ENCODE measurements at places on chromosomes 5 and 9. TPM values are rescaled to one million over a fixed set of nuclear protein-coding genes. Genes with fewer than 3 reads are reported as not detected.
A peak's percentile ranks its signal among the peaks of the same experiment; 100 is the strongest.

GRCh38 chr9:15606643-15607472 is 54.0 kb downstream of the CCDC171 start:
- no peaks in the 10 kb centered on the region for H3K36me3 ChIP-seq
- no peaks in the 10 kb centered on the region for H3K27me3 ChIP-seq
- H3K4me3 ChIP-seq, result no peak overlapping the region
- H3K27ac ChIP-seq, result no peak overlapping the region
- peaks cover 3% of the 10 kb centered on the region for H3K4me1 ChIP-seq

GRCh38 chr5:134430001-134430569 is 18.4 kb upstream of the CDKN2AIPNL start:
- no peak for DNase-seq
- no peak overlapping the region for H3K4me3 ChIP-seq
- peaks cover 1% of the 10 kb centered on the region for H3K4me1 ChIP-seq
- H3K27ac ChIP-seq, result no peak overlapping the region
- no peaks in the 10 kb centered on the region for H3K27me3 ChIP-seq

Gene PCA3
- not detected for total RNA-seq

- no peaks in the 10 kb centered on the region for H3K4me1 ChIP-seq
- H3K27ac ChIP-seq, result no peak overlapping the region
- DNase-seq, result no peak
- no peak overlapping the region for H3K4me3 ChIP-seq
- H3K36me3 ChIP-seq, result no peaks in the 10 kb centered on the region
- H3K27me3 ChIP-seq, result no peaks in the 10 kb centered on the region
These were observed 56.1 kb downstream of the WWC1 start for GRCh38 chr5:168347368-168348083.

DNA sequence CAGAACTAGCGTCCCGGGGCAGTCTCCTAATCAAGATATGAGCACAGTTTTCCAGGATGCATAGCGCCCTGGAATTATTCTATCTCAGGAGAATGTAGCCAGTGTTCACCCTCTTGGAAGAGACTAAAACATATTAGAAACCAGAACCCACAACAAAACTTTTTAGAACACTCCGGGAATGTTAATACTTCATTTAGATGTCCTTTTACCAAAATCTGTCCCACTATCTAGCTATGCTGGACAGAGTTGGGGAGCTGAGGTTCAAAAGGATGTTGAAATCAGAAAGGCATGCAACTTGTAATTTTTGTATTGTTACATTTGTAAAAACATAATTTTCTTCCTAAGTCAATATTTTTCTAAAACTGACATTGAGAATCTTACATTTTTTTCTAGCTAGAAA is 386.5 kb upstream of the RFX3 start:
- DNase-seq, result no peak
- no peaks in the 10 kb centered on the region for H3K36me3 ChIP-seq
- H3K4me3 ChIP-seq, result 0 out of 2 replicates have a peak overlapping the region, but pooled peaks have one; percentile 3
- no peak overlapping the region for H3K27ac ChIP-seq
- no peaks in the 10 kb centered on the region for H3K27me3 ChIP-seq

DNA sequence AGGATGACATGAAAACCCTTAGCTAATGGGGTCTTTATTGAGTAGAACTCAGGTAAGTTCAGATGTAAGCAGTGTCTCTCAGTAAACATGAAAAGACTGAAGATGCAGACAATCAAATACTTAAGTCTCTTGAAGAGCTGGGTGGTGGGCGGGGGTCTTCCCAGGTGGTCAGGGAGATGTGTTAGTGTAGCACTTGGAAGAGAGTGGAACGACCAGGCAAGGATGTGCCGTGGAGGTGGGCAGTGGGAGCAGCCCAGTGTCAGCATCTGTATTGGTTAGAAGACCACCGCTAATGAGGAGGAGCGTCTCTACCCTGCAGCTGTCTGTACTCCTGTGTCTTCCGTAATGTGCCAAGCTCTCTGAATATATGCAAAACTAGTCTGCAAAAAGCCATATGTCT is 4.4 kb downstream of the S1PR3 start:
- H3K27me3 ChIP-seq, result no peaks in the 10 kb centered on the region
- H3K27ac ChIP-seq, result no peak overlapping the region
- peaks cover 35% of the 10 kb centered on the region for H3K4me1 ChIP-seq
- H3K4me3 ChIP-seq, result no peak overlapping the region
- H3K36me3 ChIP-seq, result no peaks in the 10 kb centered on the region
- DNase-seq, result no peak

- no peak overlapping the region for H3K4me3 ChIP-seq
- H3K27ac ChIP-seq, result peak overlapping the region; percentile 66
- H3K27me3 ChIP-seq, result no peaks in the 10 kb centered on the region
- H3K36me3 ChIP-seq, result no peaks in the 10 kb centered on the region
These were observed 4.1 kb upstream of the ADRA1B start for GRCh38 chr5:159912033-159912800.

GRCh38 chr5:65068410-65068809 is 299.7 kb downstream of the CWC27 start:
- H3K4me3 ChIP-seq, result no peak overlapping the region
- no peak overlapping the region for H3K27ac ChIP-seq
- no peaks in the 10 kb centered on the region for H3K36me3 ChIP-seq
- peaks cover 13% of the 10 kb centered on the region for H3K4me1 ChIP-seq

Gene FAM151B
- total RNA-seq, result 3.4 TPM

Gene SLC6A19
- total RNA-seq, result not detected

- peak; percentile 88 for DNase-seq
- no peak overlapping the region for H3K4me3 ChIP-seq
These were observed 78.9 kb upstream of the PAPPA start for GRCh38 chr9:116074658-116075057.

DNA sequence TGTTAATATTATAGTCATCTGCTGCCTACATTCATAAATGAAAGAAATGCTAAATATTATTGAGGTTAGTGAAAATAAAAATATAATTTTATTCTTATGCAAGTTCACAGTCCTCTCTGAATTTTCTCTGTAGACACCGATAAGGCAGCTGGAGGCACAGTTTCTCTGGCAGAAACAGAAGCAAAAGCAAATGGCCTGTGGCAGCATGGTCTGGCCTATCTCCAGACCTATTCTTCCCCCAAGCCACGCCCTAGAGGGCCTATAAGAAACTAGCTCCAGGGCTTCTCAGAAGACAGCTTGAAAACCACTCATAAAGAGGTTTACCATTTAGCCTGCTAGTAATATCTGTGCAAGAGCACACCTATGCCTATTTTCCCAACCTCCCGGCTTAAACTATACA is 28.4 kb downstream of the MRPS27 start:
- H3K27ac ChIP-seq, result no peak overlapping the region

- H3K4me3 ChIP-seq, result no peak overlapping the region
- H3K27ac ChIP-seq, result no peak overlapping the region
- peaks cover 41% of the 10 kb centered on the region for H3K36me3 ChIP-seq
- no peak for DNase-seq
- H3K4me1 ChIP-seq, result peaks cover 12% of the 10 kb centered on the region
These were observed 30.9 kb upstream of the OR2K2 start for GRCh38 chr9:111360881-111361280.

DNA sequence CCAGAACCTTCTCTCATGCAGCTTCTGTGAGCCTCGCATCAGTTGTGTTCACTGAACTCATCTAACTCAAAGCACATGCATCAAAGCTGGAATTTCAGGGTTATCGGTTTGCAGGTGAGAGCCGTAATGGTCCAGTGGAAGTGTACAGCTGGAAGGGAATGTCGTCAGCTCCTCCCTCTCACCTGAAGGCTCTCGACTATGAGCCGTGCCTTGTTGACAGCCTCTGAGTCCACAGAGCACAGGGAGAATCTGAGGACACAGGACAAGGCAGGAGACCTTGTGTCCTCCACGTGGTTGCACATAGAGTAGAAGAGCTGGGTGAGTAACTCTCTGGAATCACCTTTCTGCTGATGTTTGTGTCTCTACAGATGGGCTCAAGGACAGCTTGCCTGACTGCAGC is 38.8 kb downstream of the PROP1 start:
- DNase-seq, result no peak
- H3K4me1 ChIP-seq, result no peaks in the 10 kb centered on the region
- no peak overlapping the region for H3K27ac ChIP-seq
- no peaks in the 10 kb centered on the region for H3K36me3 ChIP-seq
- no peak overlapping the region for H3K4me3 ChIP-seq

DNA sequence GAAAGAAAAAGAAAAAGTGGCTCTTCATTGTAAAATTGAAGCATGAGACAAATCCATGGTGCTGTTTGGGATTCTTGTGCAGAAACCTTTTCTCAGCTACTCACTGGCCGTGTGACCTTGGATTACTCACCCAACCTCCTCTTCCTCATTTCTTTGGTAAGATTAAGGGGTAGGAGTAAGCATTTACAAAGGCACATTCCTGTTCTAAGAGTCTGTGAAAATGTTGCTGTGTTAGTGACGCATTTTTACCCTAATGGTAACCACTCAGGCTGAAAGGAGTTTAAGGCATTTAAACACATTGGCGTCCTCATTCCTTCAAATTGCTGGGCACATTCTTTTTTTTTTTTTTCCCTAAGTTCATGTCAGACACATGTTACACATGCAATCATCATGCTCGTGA is 4.3 kb downstream of the RAI14 start:
- H3K4me1 ChIP-seq, result peaks cover 32% of the 10 kb centered on the region
- H3K27ac ChIP-seq, result peak overlapping the region; percentile 94
- no peaks in the 10 kb centered on the region for H3K27me3 ChIP-seq
- H3K36me3 ChIP-seq, result peaks cover 17% of the 10 kb centered on the region
- H3K4me3 ChIP-seq, result no peak overlapping the region
- peak; percentile 83 for DNase-seq

DNA sequence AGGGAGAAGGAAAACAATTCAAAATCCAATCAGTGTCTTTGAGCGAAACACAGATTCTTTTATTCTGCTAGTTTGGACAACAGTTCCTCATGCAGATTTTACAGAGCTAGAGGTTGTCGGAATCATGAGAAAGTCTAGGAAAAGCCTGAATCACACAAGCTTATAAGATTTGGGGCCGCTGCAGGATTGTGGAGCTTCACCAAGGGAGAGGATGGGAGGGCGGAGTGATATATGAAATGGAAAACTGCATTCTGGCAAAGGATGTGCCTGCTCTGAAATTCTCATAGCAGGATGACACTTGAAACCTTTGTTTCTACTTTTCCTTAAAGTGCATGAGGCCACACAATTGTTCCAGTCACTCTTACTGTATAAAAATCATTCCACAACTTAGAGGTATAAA is 134.3 kb downstream of the OR2K2 start:
- no peaks in the 10 kb centered on the region for H3K4me1 ChIP-seq
- H3K4me3 ChIP-seq, result no peak overlapping the region
- no peak overlapping the region for H3K27ac ChIP-seq
- no peaks in the 10 kb centered on the region for H3K27me3 ChIP-seq

DNA sequence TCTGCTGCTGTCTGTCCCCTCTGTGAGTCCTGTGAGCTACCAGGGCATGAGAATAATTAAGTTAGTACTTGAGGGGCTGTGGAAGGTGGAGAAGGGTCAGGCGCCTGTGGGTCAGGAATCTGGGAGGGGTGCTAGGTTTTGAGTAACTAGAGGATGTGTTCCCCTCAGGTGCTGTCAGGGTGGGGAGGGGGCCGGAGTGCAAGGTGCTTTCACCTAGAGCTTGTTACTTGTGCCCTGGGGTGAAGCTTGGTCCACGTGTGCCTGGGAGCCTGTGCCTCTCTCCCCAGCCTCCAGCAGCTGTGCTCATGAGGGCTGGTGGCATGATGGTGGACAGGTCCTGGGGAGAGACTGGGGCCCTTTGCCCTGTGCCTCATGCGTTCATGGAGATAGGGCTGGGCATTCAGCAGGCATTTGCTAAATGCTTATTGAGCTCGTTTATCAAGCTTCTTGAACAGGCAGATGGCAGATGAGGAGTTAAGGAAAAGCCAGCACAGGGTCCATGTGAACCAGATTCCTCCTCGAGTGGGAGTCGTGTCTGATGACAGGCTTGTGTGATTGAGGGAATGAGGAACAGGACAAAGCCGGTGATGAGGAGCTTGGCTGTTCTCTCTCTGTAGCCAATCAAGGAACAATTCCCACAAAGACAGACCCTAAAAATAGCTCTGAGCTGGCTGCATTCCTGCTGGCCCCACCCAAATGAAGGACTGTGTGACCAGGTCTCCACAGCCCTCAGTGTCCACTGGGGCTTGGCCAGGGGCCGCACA is 40.9 kb downstream of the CACNA1B start:
- no peak for DNase-seq
- no peaks in the 10 kb centered on the region for H3K36me3 ChIP-seq
- no peak overlapping the region for H3K27ac ChIP-seq
- H3K27me3 ChIP-seq, result no peaks in the 10 kb centered on the region
- H3K4me1 ChIP-seq, result no peaks in the 10 kb centered on the region

DNA sequence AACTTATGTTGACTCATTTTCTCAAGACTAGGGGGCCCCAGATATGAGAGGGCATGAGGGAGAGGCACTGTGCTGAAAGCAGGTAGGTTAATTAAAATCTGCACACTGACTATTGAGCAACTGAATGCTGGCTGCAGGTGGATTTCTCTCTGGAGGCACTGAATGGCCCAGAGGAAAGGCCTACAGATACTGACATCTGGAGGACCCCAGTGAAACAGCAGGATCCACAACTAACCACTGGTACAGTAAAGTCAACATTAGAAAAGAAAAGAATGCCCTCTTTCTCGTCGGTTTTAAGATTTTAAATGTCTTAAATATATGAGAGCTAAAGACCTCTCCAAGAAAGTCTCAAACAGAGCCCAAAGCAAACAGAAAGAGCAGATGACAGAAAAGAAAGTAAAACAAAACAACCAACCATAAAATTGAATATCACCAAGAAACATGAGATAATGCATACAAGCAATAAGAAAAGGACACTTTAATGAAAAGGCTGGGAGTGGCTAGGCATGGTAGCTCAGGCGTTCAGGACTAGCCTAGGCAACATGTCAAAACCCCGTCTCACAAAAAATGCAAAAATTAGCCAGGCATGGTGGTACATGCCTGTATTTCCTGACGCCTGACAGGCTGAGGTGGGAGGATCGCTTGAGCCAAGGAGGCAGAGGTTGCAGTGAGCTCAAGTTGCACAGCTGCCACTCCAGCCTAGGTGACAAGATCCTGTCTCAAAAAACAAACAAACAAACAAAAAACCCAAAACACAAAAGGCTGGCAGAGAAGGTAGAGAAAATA is 43.3 kb downstream of the PUM3 start:
- peaks cover 10% of the 10 kb centered on the region for H3K4me1 ChIP-seq
- H3K4me3 ChIP-seq, result no peak overlapping the region
- H3K36me3 ChIP-seq, result peaks cover 51% of the 10 kb centered on the region
- DNase-seq, result peak; percentile 29
- no peaks in the 10 kb centered on the region for H3K27me3 ChIP-seq

GRCh38 chr5:134813407-134813806 is 32.4 kb upstream of the C5orf24 start:
- H3K4me1 ChIP-seq, result no peaks in the 10 kb centered on the region
- H3K36me3 ChIP-seq, result peaks cover 57% of the 10 kb centered on the region
- DNase-seq, result no peak
- no peaks in the 10 kb centered on the region for H3K27me3 ChIP-seq

- peaks cover 16% of the 10 kb centered on the region for H3K4me1 ChIP-seq
- no peak overlapping the region for H3K4me3 ChIP-seq
- H3K36me3 ChIP-seq, result 0 out of 2 replicates have a peak, but pooled peaks cover 8% of the 10 kb centered on the region
- no peak for DNase-seq
- no peak overlapping the region for H3K27ac ChIP-seq
These were observed 6.7 kb downstream of the FAF2 start for GRCh38 chr5:176454724-176455394.

Gene CCDC192
- total RNA-seq, result not detected

Data from GM23248 (cell line).